ENCODE measurements at places on chromosomes 4 and X.

DNA sequence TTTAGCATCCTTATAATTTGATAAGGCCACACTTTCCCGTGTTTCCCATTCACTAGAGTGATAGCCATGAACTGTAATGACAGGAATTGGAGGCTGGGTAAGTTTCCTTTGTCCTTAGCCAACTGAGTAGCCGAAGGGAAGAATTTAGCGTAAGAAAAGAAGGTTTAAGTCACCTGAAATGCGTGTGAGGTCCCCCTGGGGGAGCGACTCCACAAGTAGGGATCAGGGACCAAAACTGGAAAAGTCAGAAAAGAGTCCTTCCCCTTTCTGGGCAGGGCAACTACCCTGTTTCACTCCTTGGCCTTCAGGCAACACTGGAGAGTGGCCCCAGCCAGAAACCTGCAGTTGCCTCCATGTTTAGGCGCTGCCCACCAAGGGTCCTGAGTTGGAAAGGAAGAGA lies 81.6 kb upstream of the MED14 start:
- no peak for DNase-seq

DNA sequence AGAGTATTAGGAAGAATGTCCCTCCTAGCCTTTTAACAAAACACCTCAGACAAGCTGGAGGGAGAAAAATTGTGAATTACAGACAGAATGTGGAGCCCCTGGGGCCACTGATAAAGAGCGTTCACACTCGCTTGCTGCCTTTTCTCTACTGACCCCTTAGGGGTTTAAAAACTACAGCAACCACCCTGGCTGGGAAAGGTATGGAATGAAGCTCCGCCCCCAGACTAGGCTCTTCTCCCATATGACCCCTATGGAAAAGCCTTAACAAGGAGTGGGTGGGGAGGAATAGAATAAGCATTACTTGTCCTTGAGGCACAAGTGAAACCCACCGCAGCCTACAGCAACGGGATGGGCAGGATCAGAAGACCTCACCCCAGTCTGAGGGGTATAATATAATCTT lies 26.3 kb downstream of the ANKRD50 start:
- DNase-seq = peak; percentile 38

GRCh38 chr4:150345207-150345744 lies 236.7 kb upstream of the MAB21L2 start:
- DNase-seq = no peak

GRCh38 chr4:118389721-118390120 lies 36.9 kb upstream of the PRSS12 start:
- DNase-seq = no peak

- no peak for DNase-seq
Measured at GRCh38 chr4:524196-524595, 25.2 kb downstream of the PIGG start.

- no peak for DNase-seq
Measured at GRCh38 chr4:12545812-12546211, 938.3 kb downstream of the RAB28 start.

GRCh38 chr4:87122252-87122651 lies 98.2 kb downstream of the KLHL8 start:
- DNase-seq = no peak

DNA sequence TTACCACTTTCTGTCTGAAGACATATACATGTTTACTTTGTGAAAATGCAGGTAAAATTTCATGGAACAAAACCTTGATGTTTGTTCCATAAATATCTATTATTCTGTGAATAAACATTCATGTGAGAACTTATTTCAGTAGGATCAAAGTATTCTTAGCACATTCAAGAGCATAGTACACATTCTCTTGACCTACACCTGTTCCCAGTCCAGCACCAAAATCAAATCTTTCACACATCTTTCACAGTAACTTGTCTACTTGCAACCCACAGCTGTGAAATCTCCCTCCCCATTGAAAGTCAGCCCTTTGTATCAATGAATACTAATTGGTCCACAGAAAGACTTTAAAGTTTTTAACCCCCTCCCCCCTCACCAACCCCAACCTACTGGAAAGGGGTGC lies 283.2 kb downstream of the GPC3 start:
- no peak for DNase-seq

GRCh38 chr4:74474345-74475090 lies 29.6 kb downstream of the AREG start:
- DNase-seq = no peak

DNA sequence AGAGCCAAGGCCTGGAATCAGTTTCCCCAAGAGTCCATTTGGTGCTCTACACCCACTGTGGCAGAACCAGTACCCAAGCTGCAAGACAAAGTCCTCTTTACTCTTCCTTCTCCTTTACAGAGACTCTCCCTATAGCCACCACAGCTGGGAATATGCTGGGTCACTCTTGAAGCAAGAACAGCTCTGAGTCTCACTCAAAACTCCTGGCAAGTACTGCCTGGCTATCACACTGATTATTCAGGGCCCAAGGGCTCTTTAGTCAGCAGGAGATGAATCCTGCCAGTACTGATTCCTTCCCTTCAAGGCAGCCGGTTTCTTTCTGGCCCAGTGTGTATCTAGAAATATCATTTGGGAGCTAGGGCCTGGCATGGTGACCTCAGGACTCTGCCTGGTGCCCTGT lies 130.9 kb downstream of the AR start:
- DNase-seq = no peak

GRCh38 chrX:47503151-47503550 lies 20.1 kb upstream of the ZNF41 start:
- no peak for DNase-seq

DNA sequence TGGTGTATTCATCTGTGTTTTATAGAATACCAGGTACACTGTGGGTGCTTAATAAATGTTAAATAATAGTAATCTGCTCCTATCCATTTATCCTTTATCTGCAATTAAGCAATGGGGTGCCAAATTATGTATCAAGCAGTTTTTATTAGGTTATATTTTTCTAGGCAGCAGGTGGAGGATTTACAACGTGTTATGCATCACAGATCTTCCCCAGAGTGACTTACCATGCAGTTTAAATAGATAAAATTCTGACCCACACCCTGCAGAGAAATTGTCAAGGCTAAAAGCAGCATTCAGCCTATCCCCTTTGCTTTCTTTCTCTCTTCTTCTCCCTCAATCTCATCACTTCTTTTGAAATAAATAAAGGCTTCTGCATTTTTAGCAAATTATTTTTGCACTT lies 306.4 kb downstream of the CXXC4 start:
- DNase-seq = no peak

DNA sequence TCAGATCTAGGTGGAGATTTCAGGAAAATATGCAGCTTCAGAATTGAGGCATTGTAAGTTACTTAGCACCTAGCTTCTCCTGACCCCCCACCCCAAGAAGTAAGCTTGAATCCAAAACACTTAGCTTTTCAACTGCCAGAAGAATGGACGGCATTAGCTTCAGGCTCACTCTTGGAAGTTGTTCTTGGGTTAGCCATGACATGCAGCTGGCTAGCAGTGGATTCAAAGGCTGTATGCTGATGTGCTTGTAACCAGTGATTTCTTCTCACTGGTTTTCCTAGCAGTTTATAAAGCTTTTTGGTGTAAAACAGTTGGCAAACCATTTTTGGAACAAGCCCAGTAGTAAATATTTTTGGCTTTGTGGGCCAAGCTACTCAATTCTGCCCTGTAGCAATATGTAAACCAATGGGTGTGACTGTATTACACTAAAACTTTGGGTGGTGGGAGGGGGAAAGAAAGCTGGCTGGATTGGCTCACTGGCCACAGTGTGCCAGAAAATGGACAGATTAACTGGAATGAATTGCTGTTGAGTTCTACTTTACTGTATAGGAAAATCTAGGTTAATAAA lies 85.6 kb downstream of the SHROOM2 start:
- DNase-seq = peak; percentile 42

GRCh38 chrX:20320461-20321159 lies 53.9 kb upstream of the RPS6KA3 start:
- DNase-seq = no peak

DNA sequence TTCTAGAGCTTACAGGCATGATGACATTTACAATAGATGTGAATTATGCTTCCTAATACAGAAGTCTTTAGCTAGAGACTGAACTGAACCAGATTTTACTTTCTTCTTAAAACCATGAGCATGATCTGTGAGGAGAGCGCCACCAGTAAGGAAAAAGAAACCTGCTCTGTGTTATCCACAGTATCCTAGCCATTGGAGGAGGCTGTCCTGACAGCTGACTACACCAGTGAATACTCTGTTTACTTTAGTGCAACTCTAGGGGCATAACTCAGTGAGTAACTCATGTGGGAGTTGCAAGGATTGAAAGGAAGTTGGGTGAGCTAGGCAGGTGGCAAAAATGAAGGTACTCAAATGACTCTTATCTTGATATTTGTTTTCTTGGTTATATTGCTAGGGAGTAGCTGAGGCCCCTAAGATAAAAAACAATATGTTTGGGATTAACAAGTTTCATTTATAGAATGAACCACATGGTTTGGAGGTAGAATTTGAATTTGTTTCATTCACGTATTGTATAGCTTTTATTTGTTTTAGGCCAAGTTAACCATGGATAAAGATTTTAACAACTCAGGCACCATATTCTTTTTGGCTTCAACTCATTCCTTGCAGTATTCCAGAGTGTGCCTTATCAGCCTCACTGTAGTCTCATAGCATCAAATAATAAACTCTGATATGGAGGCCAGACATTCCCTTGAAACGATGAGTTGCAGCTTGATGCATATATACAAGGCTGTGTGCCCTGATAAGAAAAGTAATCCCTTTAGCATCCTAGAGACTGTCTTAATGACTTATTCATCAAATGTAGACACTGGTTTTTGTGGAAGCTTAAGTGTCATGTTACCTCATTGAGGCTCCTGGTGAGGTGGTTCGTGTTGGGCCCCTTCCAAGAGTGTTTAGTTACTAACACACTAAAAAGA lies 2.5 kb downstream of the BMP3 start:
- no peak for DNase-seq

- DNase-seq = no peak
Measured at GRCh38 chr4:1214101-1215095, 34.5 kb downstream of the CTBP1 start.

DNA sequence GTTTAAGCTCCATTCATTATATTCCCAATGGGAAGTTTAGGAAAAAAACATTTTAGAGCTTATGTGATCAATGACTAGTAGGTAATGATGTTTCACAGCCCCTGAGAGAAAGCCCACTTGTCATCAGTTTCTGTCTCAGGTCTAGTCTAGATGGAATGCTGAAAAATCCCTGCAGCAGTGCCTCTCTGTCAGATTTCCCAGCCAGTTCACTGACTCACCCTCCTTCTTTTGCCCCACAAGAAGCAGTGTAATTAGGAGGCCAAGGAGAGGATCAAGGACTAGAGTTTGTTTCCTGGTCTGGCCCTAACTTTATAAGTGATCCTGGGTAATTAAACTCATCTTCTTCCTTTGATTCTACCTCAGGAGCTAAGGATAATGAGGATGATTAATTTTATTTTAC lies 118.7 kb upstream of the ANXA3 start:
- DNase-seq = peak; percentile 73

GRCh38 chr4:25580633-25581467 lies 74.8 kb upstream of the SLC34A2 start:
- no peak for DNase-seq

DNA sequence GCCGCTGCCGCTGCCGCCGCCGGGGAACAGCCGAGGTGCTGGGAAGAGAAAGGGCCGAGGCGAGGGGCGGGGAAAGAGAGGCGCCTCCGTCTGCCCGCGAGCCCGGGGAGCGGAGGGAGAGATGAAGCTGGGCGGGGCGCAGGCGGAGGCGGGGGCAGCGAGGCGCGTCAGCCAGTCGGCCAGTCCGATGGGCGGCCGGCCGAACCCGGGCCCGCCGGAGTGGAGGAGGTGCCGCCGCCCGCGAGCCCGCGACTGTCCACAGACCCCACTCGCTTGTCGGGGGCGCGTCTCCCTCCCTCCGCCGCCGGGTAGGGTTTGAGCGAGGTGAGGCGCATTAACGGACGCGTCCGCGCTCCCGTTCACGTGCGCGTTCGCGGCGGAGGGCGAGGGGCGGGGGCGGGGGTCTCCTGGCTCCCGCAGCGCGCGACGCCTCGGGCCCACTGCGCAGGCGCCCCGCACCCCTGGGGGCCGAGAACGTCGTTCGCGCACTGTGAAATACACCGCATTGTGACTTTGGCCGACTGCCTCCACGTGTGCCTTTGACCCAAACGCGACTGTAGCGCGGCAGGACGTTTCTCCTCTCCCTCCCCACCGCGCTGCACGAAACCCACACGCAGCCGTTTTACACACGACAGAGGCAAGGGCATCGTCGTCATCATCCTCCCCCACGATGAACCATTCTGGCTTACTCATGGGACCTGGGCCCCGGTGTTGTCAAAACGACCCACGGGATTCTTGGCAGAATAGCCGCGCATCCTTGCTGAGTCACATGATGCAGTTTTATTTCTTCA lies at the start of gene NUDT11:
Gene NUDT11, minus strand, starts transcription at position 92 of the 791 bp plus-strand sequence. CDS start 148 bp downstream, outside the sequence.
- peak; percentile 88 for DNase-seq

DNA sequence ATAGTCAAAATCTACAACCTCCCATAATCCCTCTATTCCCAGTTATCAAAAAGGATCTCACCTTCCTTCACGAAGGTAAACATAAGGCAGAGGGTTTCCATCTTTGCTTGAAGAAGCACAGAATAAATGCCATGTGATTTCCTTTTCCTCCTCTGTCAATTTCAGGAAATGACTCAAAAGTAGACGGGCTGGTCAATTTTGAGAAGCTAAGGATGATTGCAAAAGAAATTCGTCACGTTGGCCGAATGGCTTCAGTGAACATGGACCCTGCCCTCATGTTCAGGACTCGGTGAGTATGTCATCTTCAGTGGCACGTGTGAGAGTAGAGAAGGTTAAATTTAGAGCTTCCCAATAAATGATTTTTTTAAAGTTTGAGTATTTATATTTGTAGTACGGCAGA lies 240.2 kb downstream of the RAPGEF2 start:
- DNase-seq = no peak

GRCh38 chr4:41305476-41305875 lies 48.7 kb downstream of the UCHL1 start:
- no peak for DNase-seq

Measured in astrocyte of the hippocampus (primary cell).